ENCODE measurements at places on chromosomes 2 and 18.
A peak's percentile ranks its signal among the peaks of the same experiment; 100 is the strongest.

DNA sequence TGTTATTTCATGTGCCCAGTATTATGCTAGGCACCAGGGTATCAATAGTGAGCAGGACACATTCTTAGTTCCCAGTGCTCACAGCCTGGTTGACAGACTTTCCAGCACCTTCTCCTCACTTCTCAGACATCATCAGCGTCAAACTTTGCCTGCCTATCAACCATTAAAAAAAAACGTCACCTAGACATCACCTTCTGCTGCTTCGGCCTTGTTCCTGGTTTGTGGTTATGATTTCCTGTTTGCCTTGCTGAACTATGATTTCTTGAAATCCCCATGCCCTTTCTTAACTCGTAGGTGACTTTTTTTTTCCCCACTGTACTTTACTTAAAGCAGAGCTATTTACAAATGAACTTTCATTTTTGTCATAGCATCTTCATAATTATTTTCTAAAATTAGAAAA, 60.4 kb upstream of the NABP1 start:
- no peaks in the 10 kb centered on the region for H3K27me3 ChIP-seq
- DNase-seq = no peak
- H3K36me3 ChIP-seq = no peaks in the 10 kb centered on the region
- H3K4me1 ChIP-seq = no peaks in the 10 kb centered on the region

GRCh38 chr2:12694990-12695774, 21.6 kb upstream of the TRIB2 start:
- DNase-seq = no peak
- no peaks in the 10 kb centered on the region for H3K36me3 ChIP-seq
- H3K27me3 ChIP-seq = no peaks in the 10 kb centered on the region
- H3K27ac ChIP-seq = no peak overlapping the region
- H3K4me1 ChIP-seq = no peaks in the 10 kb centered on the region

DNA sequence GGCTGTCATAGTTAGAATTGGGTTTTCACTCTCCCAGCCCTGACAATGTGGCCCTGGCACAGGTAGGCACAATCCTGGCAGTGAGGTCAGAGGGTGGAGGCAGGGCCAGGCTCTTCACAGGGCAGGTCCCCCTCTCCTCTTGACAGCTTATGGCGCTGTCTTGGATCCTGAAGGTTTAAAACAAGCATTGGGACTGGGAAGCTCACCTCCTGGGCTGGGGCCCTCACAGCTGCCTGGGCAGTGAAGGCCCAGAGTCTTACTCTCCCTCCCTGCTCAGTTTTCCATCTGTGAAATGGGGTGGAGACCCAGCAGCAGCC, 23.3 kb downstream of the LBH start:
- H3K36me3 ChIP-seq = peaks cover 41% of the 10 kb centered on the region
- no peaks in the 10 kb centered on the region for H3K27me3 ChIP-seq
- peaks cover 8% of the 10 kb centered on the region for H3K4me1 ChIP-seq
- H3K27ac ChIP-seq = peak overlapping the region; percentile 8
- H3K4me3 ChIP-seq = no peak overlapping the region
- DNase-seq = no peak

GRCh38 chr18:79772108-79772864, 25.5 kb upstream of the KCNG2 start:
- H3K27me3 ChIP-seq = peaks cover 24% of the 10 kb centered on the region
- H3K4me3 ChIP-seq = no peak overlapping the region
- no peaks in the 10 kb centered on the region for H3K4me1 ChIP-seq
- no peak for DNase-seq

- no peak overlapping the region for H3K4me3 ChIP-seq
- H3K27me3 ChIP-seq = no peaks in the 10 kb centered on the region
- no peak overlapping the region for H3K27ac ChIP-seq
- no peaks in the 10 kb centered on the region for H3K36me3 ChIP-seq
- H3K4me1 ChIP-seq = no peaks in the 10 kb centered on the region
Observed at GRCh38 chr2:152861349-152861942, 143.0 kb downstream of the ARL6IP6 start.

DNA sequence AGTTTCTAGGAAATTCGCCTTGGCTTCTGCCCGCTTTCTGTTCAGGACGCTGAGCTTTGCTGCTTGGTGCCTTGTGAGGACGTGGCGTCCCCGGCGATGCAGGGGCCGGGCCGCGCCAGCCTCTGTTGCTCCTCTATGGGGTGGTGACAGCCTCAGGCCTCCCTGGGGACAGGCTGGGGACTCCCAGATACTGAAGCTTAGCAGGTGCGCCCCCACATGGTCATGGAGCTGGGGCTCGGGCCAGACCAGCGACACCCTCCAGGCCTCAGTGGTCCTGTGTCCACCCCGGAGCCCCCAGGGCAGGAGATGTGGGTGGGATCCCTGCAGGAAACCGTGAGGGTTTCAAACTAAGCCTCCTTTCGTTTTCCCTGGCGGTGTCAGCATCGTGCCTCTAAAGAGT, 29.2 kb downstream of the KCNG2 start:
- no peak overlapping the region for H3K4me3 ChIP-seq
- peaks cover 5% of the 10 kb centered on the region for H3K27me3 ChIP-seq
- DNase-seq = no peak

GRCh38 chr18:21686282-21687105, 18.1 kb downstream of the ABHD3 start:
- H3K4me1 ChIP-seq = peaks cover 20% of the 10 kb centered on the region
- no peak overlapping the region for H3K4me3 ChIP-seq
- peaks cover 33% of the 10 kb centered on the region for H3K36me3 ChIP-seq
- peak; percentile 26 for DNase-seq
- peak overlapping the region; percentile 57 for H3K27ac ChIP-seq

- H3K27ac ChIP-seq = no peak overlapping the region
- H3K4me1 ChIP-seq = peaks cover 26% of the 10 kb centered on the region
- no peak overlapping the region for H3K4me3 ChIP-seq
- no peaks in the 10 kb centered on the region for H3K36me3 ChIP-seq
- H3K27me3 ChIP-seq = peaks cover 7% of the 10 kb centered on the region
- no peak for DNase-seq
Observed at GRCh38 chr2:219744600-219744999, 117.2 kb downstream of the SLC4A3 start.

DNA sequence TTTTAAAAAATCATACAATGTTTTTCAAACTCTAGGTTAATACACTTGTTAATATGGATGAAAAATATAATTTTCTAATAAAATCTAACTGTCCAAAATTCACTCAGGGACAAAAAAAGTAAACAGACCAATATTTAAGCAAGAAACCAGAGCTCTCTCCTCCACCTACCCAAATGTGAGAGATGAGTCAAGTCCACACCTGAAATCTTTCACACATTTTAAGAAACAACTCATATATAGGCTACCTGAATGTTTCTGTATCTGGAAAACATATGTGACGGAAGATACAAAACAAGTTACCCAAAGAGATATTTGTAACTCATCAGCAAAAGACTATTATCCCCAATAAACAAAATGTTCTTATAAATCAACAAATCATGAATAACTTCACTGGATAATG, 20.2 kb downstream of the ZNF516 start:
- H3K4me3 ChIP-seq = no peak overlapping the region
- H3K36me3 ChIP-seq = no peaks in the 10 kb centered on the region
- H3K4me1 ChIP-seq = peaks cover 47% of the 10 kb centered on the region
- H3K27me3 ChIP-seq = no peaks in the 10 kb centered on the region
- no peak for DNase-seq

DNA sequence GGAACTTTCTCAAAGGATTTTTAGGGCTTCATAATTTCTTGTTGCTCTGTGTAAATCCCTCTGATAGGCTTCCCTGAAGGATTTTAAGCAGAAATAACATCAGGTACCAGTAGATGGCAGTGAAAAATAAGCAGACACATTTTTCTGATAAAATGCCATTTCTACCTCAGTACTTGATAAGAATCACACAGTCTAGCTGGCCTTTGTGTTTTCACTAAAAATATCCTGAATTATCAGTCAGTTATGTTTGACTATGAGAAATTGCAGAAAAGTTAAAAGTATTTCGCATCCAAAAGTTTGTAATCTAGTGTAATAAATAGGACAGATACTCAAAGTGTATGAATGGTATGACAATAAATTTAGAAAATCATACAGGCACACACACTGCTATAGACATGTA, 68.7 kb downstream of the DNAJC10 start:
- H3K27me3 ChIP-seq = no peaks in the 10 kb centered on the region
- H3K27ac ChIP-seq = no peak overlapping the region
- H3K4me1 ChIP-seq = peaks cover 13% of the 10 kb centered on the region
- DNase-seq = peak; percentile 84

DNA sequence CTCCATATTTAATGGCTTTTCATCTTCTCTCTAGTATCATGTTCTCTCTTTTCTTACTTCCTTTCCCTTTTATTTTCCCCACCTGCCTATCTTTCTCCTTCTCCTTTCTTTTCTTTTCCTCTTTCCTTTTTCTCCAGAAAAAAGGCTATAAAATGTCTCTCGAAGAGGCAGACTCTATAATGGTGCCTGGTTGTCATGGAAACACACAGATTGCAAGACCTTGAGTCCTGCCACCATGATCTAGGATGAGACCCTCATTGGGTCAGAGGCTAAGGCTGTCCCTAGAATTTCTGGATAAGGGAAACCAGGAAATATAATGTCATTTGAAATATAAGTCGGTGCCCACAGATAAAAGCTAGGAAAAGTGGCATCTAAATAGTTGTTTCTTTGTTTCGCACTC, 36.5 kb upstream of the LHCGR start:
- H3K4me1 ChIP-seq = no peaks in the 10 kb centered on the region
- no peak overlapping the region for H3K27ac ChIP-seq
- DNase-seq = no peak
- H3K4me3 ChIP-seq = no peak overlapping the region

DNA sequence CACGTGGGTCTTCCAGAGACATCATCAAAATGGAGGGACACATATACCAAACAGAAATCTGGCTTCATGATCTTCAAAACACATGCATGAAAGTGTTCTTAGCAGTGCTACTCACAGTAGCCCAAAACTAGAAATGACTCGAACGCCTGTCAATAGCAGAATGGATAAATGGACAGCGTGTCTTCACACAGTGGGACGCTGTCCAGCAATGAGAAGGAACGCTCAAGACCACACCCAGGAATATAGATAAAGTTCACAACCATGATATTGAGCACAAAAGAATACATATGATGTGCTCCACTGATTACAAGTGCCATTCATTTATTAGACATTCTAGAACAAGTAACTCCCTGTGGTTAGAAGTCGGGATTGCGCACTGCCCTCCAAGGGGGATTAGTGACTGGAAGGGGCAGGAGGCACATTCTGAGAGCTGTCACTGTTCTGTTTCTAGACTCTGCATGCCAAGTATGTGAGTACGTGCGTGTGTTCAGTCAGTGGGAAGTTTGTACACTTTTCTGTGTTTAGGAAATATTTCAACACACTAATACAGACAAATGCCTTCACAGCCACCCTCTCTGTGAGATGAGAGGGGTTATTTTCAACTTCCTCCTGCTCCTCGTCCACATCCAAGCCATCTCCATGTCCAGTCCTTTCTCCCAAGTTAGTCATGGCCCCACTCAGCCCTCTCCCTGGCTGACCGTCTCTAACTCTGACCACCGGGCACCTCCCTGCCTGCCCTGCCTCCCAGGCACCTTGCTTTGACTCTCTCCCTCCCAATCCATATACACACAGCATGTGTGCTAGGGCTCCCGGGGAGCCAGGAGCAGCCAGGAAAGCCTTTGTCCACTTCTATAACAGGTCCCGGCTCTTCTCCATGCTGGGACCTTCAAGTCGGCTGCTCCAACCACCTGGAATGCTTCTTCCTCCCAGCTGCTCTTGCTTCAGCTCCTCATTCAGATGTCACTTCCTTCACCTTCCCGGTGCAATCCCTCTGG, 26.9 kb upstream of the TNS1 start:
- H3K4me3 ChIP-seq = no peak overlapping the region
- H3K4me1 ChIP-seq = peaks cover 19% of the 10 kb centered on the region
- H3K36me3 ChIP-seq = no peaks in the 10 kb centered on the region

GRCh38 chr18:43627848-43628530, 350.7 kb upstream of the SYT4 start:
- no peak overlapping the region for H3K4me3 ChIP-seq
- DNase-seq = peak; percentile 87
- no peaks in the 10 kb centered on the region for H3K27me3 ChIP-seq

DNA sequence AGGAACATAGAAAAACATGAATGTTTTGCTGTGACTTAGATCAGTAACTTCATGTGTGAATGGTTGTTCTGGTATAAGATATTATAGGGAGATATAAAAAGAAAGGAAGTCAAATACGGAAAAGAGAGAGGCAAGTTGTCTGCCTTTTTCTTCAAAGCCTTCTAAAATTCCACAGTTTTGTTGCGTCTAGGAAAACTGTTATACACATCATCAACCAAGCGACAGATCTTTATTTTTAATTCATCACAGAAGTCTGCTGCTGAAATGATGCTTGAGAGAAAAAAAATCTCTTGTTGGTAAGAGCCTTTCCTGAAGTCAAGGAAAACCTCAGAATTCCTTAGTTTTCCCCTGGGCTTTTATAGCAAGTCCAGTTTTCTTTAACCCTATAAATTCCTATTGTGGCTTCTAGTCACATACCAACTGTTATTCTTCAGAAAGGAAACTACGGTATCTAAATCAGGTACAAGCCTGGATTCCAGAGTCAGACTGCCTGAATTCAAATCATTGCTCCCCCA, 36.3 kb upstream of the TANC1 start:
- H3K27ac ChIP-seq = no peak overlapping the region
- H3K4me3 ChIP-seq = no peak overlapping the region
- H3K36me3 ChIP-seq = no peaks in the 10 kb centered on the region

DNA sequence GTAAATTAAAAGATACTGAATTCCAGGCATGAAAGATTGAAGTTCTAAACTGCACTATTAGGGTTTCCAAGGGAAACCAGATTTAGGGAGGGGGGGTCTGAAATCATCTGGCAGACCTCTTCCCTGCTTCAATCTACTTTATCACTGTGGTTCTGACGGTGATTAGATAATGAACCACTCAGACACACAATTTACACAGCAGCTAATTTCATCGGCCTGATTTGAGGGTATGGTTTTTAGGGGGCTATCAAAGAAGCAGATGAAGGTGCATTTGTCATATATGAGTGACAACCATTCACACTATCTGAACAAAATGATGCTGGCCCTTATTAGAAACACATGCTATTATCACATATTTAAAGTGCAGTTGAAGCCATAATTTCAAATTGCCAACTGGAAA, 106.0 kb downstream of the OLA1 start:
- peaks cover 2% of the 10 kb centered on the region for H3K36me3 ChIP-seq
- no peaks in the 10 kb centered on the region for H3K4me1 ChIP-seq
- no peak overlapping the region for H3K4me3 ChIP-seq
- no peak for DNase-seq
- no peaks in the 10 kb centered on the region for H3K27me3 ChIP-seq
- H3K27ac ChIP-seq = no peak overlapping the region

DNA sequence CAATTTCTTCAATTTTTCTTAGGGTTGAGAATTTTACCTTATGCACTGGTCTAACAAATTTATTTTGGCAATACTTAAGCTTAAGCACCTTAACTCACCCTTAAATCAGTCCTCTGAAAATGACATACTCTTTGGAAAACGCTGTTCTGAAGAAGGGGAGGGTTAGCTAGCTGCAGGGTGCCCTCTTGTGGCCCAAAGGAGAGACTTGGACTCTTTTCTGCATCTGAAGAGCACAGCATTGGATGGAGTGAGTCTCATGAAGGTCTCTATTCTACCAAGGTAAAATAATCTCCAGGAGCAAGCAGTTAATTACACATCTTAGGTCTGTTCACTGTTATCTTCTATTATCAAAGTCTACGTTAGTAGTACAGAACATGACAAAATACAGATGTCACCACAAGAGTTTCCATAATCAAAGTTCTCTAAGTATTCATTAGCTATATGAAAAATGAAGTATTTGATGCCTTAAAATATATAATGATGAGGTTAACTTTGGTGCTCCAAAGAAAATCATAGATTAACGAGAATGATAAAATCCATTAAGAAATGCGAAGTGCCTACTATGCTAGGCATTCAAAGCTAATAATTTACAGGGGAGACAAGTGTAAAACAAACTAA, 24.4 kb downstream of the PUM2 start:
- no peak overlapping the region for H3K27ac ChIP-seq
- no peaks in the 10 kb centered on the region for H3K4me1 ChIP-seq
- H3K4me3 ChIP-seq = no peak overlapping the region
- peaks cover 47% of the 10 kb centered on the region for H3K36me3 ChIP-seq
